Chondrocyte (in vitro differentiated cells): ENCODE measurements at places on chromosomes 3 and 15. TPM values are rescaled to one million over a fixed set of nuclear protein-coding genes. Genes with fewer than 3 reads are reported as not detected.

C15orf62 gene
- total RNA-seq, result 0.12 TPM in 1 of 3 replicates, not detected in the others

ZWILCH gene
- 10.0 to 17.5 TPM (median 11.0 TPM) in 3 replicates for total RNA-seq

ITPKA gene
- total RNA-seq, result 0.32 to 0.36 TPM in 2 of 3 replicates, not detected in the other

DCBLD2 gene
- total RNA-seq, result 51.8 to 64.1 TPM (median 63.2 TPM) in 3 replicates

DNA sequence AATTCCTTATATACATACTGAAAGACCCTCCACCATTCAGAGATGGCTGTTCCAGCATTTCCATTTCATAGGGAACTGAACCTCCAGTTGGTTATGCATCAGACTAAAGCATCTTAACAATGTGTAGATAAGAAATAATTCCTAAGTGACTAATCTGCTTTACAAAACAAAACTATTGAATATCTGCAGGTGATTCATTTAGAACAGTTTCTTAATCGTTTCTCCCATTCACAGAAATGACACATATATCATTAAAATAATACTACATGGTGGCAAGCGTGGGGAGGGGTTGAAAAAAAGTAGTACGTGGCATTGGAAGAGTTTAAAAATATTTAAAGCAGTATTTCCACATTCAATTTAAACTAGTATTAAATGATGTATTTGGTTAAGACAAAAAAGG lies 19.5 kb downstream of the COPS2 start:
- H3K27ac ChIP-seq, result peak overlapping the region; percentile 89
- H3K4me1 ChIP-seq, result peaks cover 26% of the 10 kb centered on the region
- peaks cover 23% of the 10 kb centered on the region for H3K36me3 ChIP-seq
- no peak overlapping the region for H3K4me3 ChIP-seq
- H3K27me3 ChIP-seq, result no peaks in the 10 kb centered on the region
- no peak for DNase-seq

GRCh38 chr3:195052939-195053338 lies 218.0 kb downstream of the XXYLT1 start:
- no peak overlapping the region for H3K27ac ChIP-seq
- no peaks in the 10 kb centered on the region for H3K4me1 ChIP-seq
- DNase-seq, result no peak
- peaks cover 13% of the 10 kb centered on the region for H3K36me3 ChIP-seq
- H3K4me3 ChIP-seq, result no peak overlapping the region
- H3K27me3 ChIP-seq, result peaks cover 36% of the 10 kb centered on the region

GRCh38 chr15:27574541-27575054 lies 524.5 kb downstream of the OCA2 start:
- H3K4me1 ChIP-seq, result no peaks in the 10 kb centered on the region
- H3K27ac ChIP-seq, result no peak overlapping the region
- H3K4me3 ChIP-seq, result no peak overlapping the region
- H3K36me3 ChIP-seq, result peaks cover 2% of the 10 kb centered on the region
- no peaks in the 10 kb centered on the region for H3K27me3 ChIP-seq

DNA sequence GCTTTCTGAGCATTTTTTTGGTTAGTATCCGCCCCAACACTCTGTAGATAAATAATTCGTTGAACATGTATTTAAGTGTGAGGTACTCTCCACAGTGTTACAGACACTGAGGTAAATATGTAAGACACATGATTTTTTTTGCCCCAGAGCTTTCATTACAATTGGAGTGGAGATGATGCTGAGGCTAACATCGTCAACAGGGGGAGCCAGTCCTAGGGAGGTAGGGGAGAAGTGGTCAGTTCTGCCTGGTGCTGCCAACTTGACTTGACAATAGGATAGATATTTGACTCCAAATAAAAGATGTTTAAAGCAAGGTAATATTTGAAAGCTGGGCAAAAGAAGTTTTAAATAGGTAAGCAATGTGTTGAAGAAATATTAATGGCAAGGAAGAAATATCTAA lies 295.7 kb downstream of the UNC13C start:
- no peak overlapping the region for H3K4me3 ChIP-seq
- DNase-seq, result no peak
- no peaks in the 10 kb centered on the region for H3K4me1 ChIP-seq
- no peak overlapping the region for H3K27ac ChIP-seq
- H3K36me3 ChIP-seq, result no peaks in the 10 kb centered on the region
- no peaks in the 10 kb centered on the region for H3K27me3 ChIP-seq

GRCh38 chr3:156892701-156893100 lies 66.5 kb downstream of the LEKR1 start:
- H3K27ac ChIP-seq, result no peak overlapping the region
- no peak overlapping the region for H3K4me3 ChIP-seq
- DNase-seq, result no peak
- no peaks in the 10 kb centered on the region for H3K27me3 ChIP-seq
- peaks cover 18% of the 10 kb centered on the region for H3K4me1 ChIP-seq

DNA sequence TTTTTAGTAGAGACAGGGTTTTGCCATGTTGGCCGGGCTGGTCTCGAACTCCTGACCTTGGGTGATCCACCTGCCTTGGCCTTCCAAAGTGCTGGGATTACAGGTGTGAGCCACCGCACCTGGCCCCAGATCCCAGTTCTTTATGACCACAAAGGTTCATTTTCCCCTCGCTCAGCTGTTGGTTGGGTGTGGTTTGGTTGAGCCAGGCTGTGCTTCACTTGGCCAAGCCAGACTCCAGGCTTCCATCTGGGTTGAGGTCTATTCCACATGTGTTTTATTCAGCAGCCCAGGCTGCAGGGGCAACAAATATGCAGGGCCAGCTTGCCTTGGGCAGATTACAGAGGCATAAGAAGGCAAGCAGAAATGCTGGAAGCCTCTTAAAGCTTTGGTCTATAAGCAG lies 13.7 kb downstream of the CGNL1 start:
- H3K4me1 ChIP-seq, result peaks cover 16% of the 10 kb centered on the region
- no peak overlapping the region for H3K27ac ChIP-seq
- H3K36me3 ChIP-seq, result no peaks in the 10 kb centered on the region
- H3K27me3 ChIP-seq, result no peaks in the 10 kb centered on the region
- H3K4me3 ChIP-seq, result no peak overlapping the region

GRCh38 chr3:159852821-159853505 lies 135.7 kb upstream of the IL12A start:
- no peaks in the 10 kb centered on the region for H3K36me3 ChIP-seq
- H3K4me1 ChIP-seq, result peaks cover 68% of the 10 kb centered on the region
- no peaks in the 10 kb centered on the region for H3K27me3 ChIP-seq
